ENCODE measurements at places on chromosomes 2 and 18. TPM values are rescaled to one million over a fixed set of nuclear protein-coding genes. Genes with fewer than 3 reads are reported as not detected.

The CXCR1 gene
- not detected for total RNA-seq

The ABCB11 gene
- under 0.01 TPM for total RNA-seq

The MYO1B gene
- 405 TPM for total RNA-seq

The FOXD4L1 gene
- total RNA-seq, result under 0.01 TPM

The FABP1 gene
- not detected for total RNA-seq

The SLC5A7 gene
- not detected for total RNA-seq

The BOK gene
- total RNA-seq, result 26.1 TPM

The ANKRD39 gene
- total RNA-seq, result 4.8 TPM

The LCT gene
- total RNA-seq, result not detected

The ESCO1 gene
- total RNA-seq, result 28.7 TPM

The EPB41L3 gene
- total RNA-seq, result 0.68 TPM

The GRHL1 gene
- total RNA-seq, result 32.5 TPM

The KIAA2012 gene
- not detected for total RNA-seq

The M1AP gene
- 2.8 TPM for total RNA-seq

The SPATA3 gene
- not detected for total RNA-seq

The KRCC1 gene
- total RNA-seq, result 26.5 TPM

The INPP5D gene
- total RNA-seq, result 29.7 TPM

The CCT4 gene
- 146 TPM for total RNA-seq

The CCDC85A gene
- total RNA-seq, result not detected

The FAP gene
- 1.7 TPM for total RNA-seq

The ARID5A gene
- total RNA-seq, result 8.5 TPM

The HOXD13 gene
- not detected for total RNA-seq

The HES6 gene
- total RNA-seq, result 23.2 TPM

The REG1A gene
- not detected for total RNA-seq

Data from nasal cavity respiratory epithelium epithelial cell of viscerocranial mucosa (primary cell).